ENCODE measurements at places on chromosomes 7 and 10. TPM values are rescaled to one million over a fixed set of nuclear protein-coding genes. Genes with fewer than 3 reads are reported as not detected.

Gene GSTK1
- 95.1 TPM for total RNA-seq

Gene PPP1R17
- not detected for total RNA-seq

Gene ANKRD30A
- total RNA-seq = not detected

Gene FMC1
- total RNA-seq = 6.0 TPM

DNA sequence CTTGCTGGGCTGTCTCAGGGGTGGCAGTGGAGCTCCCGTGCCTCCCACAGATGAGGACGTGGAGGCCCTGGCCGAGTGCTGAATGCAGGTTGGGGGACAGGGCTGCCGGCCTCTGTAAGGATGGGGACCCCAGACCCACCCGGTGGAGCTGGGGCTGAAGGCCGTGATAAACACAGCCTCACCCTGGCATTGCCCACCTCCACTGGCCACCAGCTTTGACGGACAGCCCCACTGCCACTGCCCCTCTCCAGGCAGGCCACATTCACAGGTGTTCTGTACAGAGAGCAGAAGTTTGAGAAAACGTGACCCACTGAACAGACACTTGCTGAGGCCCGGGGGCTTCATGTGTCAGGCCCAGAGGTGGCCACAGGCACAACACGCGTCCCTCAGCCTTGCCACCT is 126.2 kb downstream of the LHPP start:
- no peak for DNase-seq

GRCh38 chr7:100897772-100898454 is 2.2 kb upstream of the ACHE start:
- DNase-seq = no peak

GRCh38 chr7:135490783-135491182 is 19.1 kb downstream of the CNOT4 start:
- DNase-seq = no peak

- DNase-seq = no peak
Observed at GRCh38 chr10:7436490-7437100, 25.8 kb upstream of the SFMBT2 start.

GRCh38 chr10:34886906-34887642 is 72.0 kb upstream of the PARD3 start:
- DNase-seq = no peak

- no peak for DNase-seq
Observed at GRCh38 chr7:76356823-76357222, 2.0 kb downstream of the YWHAG start.

DNA sequence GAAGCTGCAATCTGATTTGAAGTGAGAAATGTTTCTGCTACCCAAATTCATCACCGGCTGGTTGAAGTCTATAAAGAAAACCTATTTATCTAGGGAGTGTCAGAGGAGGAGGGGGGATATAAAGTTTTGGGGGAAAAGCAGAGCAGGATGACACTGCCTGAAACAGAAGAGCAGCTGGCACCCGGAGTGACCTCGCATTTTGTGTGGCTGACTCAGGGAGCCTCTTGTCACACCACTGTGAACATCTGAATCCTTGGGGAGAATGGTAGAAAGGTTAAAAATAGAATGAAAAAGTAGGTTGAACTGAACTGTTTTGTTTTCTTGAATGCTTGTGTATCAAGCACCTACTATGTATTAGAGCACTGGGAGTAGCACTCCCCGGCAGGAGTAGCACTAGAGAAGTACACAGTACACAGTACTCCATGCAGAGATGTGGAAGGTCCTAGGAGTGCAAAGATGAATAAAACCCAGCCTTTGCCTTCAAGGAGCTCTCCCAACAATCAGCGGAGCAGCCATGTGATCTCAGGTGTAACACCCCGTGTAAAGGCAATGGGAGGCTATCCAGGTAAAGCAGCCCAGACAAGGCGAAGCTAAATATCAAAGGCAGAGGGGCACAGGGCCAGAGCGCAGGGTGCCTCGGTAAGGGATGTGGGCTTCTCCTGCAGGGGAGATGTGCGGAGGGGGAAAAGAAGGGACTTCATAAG is 13.5 kb downstream of the CRTAC1 start:
- DNase-seq = no peak

DNA sequence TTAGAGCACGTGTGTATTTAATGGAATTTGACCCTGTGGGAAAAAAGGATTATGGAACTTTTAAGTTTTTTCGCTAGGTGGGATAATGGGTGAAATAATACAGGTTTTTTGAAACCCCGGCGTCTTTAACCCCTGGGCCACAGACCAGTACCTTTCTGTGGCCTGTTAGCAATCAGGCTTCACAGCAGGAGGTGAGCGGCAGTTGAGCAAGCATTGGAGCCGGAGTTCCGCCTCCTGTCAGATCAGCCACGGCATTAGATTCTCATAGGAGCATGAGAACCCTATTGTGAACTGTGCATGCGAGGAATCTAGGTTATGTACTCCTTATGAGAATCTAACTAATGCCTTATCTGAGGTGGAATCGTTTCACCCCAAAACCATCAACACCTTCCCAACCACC is 28.6 kb downstream of the WAC start:
- DNase-seq = no peak

DNA sequence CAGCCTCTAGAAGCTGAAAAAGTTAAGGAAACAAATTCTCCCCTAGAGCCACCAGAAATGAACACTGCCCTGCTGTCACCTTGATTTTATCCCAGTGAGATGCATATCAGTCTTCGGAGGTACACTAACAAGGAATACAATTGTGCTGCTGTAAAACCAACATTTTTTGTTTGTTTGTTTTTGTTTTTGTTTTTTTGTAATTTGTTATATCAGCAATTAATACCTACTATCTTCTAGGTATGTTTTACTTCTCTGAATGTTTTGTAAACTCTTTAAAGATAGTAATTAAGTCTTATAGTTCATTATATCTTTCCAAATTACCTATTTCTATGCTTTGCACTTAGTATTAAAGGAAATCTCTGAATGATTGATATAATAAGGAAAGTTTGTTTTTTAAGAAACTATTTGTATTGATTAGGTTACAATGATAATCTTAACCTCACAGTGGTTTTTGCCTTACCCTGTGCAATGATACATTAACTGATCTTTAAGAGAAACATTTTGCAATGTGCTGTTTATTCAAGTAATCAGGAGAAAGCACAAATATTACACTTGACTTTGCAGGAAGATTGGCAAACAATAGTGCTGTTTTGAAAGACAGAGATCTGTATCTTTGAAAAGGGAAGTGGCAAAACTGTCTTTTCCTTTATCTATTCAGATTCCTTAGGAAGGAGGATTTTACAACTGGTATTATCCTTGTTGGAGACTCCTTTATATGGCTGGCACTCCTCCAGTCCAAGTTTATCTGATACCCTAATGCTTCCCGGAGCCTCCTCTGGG is 11.3 kb upstream of the HGF start:
- no peak for DNase-seq

DNA sequence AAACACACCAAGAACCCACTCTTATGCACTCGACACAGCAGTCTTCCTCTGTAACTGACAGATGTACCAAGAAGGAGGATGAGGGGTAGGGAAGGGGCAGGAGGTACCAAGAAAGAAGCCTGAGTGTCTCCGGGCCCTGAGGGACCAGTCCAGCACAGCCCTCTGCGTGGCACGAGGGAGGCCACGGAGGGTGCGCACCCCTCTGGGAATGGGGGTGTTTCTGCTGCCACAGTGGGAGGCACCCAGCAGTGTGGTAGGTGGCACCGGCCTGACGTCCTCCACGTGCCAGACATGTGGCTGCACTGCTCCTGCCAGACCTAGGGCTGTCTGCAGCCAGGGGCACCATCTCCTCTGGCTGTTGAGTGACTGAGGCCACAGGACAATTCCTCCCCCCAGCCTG is 154.3 kb downstream of the ZMYND11 start:
- DNase-seq = no peak
